Epithelial cell of proximal tubule (primary cell): ENCODE measurements at places on chromosomes 1 and 21. TPM values are rescaled to one million over a fixed set of nuclear protein-coding genes. Genes with fewer than 3 reads are reported as not detected.

DNA sequence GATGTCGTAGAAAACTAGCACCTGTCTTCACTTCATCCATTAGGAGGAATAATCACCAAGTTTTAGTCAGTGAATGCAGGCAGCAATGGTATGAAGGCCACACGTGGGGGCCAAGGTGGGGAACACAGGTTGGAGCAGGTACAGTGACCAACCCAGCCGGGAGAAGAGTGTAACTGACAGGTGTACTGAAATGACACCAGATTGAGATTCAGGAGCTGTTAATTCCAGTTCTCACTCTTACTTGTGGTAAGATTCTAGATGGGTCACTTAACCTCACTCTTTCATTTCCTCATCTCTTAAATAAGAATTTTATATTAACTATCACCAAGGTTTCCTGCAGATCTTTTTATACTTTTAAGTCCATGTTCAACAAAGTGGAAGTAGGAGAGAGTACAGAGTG lies 206.2 kb upstream of the PTBP2 start:
- no peak for DNase-seq

GRCh38 chr1:6599141-6599975 lies 3.3 kb downstream of the KLHL21 start:
- DNase-seq, result no peak

DNA sequence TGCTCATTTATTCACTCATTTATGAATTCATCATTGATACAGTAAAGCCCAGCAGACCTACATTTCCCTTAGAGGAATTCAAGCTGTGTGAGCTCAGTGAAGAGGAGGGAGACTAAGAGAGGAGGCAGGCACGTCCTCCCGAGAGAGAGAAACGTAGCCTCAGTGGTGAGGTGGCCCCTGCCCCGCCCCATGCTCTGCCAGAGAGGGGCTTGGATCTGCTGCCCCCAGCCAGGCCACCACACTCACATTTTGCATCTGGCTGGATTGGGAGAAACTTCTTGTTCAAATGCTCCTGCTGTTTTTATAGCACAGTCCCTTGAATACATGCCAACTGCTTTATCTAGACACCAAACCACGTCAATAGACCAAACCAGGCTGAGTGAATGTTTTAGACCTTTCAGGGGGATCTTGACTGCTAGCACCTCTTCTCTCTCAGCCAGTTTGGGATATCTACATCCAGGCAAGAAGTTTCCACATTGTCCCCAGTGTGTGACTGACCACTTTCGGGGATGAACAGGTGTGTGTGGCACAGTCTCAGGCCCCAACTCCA lies 67.7 kb upstream of the AJAP1 start:
- DNase-seq, result no peak

DNA sequence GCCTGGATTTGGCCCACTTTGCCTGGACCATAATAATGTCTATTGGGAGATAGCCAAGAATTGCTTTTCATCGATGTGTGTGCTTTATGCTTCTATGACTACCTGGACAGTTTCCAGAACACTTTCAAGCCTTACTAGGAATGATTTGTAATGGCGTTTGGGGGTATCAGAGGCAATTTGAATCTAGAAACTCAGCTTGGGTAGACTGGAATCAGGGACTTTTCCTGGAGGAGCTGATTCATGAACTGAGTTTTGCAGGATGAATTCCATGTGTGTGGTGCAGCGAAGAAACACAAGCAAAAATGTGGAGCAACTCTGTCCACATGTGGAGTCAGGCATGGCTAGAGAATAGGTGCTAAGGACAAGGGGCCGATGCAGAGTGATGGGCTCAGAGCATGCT lies 11.9 kb upstream of the TMEM61 start:
- no peak for DNase-seq

GRCh38 chr1:164423136-164423535 lies 135.8 kb upstream of the PBX1 start:
- no peak for DNase-seq

GRCh38 chr1:33895396-33895795 lies 31.5 kb downstream of the HMGB4 start:
- no peak for DNase-seq

- no peak for DNase-seq
These were observed 402.8 kb downstream of the PCP4 start for GRCh38 chr21:40270047-40270446.

DNA sequence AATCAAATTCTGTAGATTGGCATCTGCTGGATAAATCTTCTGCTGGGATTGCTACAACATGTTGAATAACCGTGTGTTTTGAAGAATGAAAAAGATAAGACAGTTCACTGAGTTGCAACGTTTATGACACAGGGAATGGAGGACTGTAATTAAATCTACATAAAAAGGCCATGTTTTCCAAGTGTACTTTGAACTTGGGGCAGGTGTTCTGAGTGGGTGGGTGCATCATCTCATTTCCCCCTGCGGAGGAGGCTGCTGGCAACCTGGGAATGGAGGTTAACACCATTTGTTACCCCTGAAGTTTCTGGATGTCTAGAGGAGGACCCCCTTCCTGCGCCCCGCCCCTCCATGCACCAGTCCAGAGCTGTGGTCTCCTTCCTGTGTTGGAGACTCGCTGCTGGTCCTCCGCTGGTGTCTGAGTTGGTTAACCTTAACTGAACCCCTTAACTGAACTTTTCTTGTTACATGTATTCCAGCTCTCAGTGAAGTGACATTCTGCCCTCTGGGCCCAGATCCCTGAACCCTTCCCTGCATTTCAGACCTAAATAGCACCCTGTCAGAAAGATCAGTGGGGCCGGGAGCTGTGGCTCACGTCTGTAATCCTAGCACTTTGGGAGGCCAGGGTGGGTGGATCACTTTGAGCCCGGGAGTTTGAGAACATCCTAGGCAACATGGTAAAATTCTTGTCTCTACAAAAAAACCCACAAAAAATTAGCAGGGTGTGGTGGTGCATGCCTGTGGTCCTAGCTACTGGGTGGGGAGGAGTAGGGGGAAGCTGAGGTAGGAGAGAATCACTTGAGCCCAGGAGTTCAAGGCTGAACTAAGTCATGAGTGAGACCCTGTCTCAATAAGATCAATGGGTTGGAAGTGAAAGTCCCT lies 31.8 kb downstream of the UCK2 start:
- no peak for DNase-seq

SDF4 gene
- 149 and 156 TPM in 2 replicates for total RNA-seq

DNA sequence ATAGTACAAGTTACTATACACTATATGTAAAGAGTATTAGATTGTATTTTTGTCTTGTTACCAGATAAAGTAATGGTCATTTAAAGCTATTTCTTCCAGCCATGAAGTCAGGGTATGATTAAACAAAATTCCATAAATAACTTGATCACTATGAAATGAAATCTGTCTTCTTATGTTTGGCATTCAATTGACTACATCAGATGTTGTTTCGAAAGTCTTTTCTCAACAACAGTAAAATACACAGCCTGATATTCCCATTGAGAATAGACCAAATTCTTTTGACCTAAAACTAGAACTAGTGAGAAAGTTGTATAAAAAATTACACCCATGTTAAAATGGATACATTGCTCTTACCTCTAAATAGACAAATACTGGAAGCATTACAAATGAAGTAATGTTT lies 134.6 kb upstream of the ADAMTS5 start:
- no peak for DNase-seq

MMEL1 gene
- total RNA-seq, result not detected in 2 replicates

DNA sequence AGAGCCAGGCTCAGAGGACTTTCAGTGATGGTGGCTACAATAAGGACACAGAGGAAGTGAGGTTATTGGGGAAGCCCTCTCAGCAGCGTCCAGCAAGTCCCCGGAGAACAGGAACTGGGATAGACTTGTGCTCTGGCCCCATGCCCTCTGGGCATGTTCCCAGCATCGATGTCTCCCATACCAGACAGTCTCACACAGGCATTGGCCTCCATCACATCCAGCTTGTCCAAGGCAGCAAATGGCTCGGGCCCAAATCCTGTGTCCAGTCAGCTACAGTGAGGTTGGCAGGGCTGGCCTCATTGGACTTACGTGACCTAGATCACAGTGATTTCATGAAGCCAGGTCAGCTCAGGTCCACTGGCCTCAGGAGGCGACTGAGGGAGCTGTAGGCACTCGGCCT lies 19.6 kb upstream of the TMEM54 start:
- DNase-seq, result no peak

OTUD3 gene
- total RNA-seq, result 2.6 and 3.5 TPM in 2 replicates

GRCh38 chr1:165650981-165651625 lies 20.1 kb downstream of the MGST3 start:
- DNase-seq, result no peak

DARS2 gene
- 36.3 and 39.6 TPM in 2 replicates for total RNA-seq

TMEM240 gene
- 1.6 and 1.7 TPM in 2 replicates for total RNA-seq

PPP1R12B gene
- 2.5 and 21.6 TPM in 2 replicates for total RNA-seq

- no peak for DNase-seq
These were observed 88.4 kb downstream of the DPYD start for GRCh38 chr1:97832481-97832880.

DNA sequence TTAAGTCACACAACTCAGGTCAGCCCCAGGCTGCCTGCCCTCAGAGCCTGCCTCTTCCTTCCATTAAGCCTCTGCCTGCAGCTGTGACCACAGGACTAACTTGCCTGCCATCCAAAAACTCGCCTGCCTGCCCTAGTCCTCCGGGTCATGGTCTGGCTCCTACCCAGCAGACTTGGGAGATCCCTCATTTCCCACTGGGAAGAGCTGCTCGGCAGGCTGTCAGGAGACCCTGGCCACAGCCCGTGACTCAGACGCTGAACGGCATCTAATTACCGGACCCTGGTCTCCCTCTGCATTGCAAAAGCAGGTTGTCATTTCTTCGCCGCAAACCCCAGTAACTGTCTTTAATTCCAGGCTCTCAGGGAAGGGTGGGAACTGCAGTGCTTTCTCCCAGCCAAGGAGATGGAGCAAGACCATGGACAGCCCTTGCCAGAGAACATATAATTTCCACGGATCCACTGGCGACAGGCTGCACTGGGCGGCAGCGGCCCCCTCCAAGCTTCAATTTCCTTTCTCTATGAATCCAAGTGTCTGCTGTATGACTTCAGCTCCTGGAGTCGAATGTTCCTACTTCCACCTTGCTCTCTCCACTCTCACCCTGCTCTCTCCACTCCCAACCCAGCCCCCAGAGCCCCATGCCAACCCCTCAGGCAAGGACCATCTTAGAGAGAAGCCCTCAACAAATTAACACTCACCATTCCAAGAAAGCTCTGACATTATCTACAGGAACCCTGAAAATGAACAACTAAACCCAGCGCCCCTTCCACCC lies 20.4 kb downstream of the OLFML2B start:
- peak; percentile 56 for DNase-seq

DNA sequence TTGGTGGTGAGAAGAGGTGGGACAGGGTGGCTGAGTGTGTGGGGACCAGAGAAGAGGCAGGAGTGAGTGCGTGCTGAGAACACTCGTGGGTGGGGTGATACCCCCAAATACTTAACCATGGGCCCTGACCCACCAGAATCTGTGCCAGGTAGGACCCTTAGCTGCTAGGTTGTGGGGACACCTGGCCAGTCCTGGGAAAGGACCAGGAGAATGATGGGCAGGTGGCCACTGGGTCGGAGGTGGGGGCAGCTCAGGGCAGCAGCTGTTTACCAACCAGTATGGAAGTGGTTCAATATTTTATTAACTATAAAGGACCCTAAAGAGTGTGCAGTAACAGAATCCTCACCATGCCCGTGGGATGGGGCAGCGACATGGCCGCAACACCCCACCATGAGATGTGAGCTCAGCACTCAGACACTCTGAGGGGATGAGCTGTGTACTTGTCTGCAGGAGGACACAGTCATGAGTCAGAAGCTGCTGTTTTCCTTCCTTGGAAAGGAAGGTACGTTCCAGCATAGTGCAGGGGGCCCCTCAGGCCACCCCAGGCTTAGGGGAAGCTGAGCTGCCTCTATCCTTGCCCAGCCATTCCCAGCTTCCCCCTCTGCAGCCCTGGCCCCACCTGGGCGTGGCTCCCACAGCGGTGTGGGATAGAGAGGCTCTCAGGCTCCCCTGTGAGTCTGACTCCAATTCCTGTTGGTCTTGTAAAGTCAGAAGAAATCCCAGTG lies 25.4 kb downstream of the TEX35 start:
- DNase-seq, result no peak

DNA sequence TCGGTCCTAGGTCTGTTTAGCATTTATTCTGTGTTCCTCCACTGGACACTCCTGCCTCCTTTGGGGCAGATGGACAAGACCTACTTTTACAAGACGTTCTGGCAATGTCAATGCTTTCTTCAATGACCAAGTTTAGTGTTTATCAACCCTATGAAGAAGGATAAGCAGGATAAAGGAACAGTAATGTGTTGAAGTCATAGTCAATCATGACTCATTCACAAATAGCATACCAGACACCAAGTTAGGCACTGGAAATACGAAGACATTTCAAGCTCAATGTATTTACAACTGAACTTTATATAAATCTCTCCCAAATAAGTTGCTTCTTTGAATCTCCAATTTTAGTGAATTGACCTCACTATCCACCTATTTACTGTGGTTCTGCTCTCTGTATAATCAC lies 4.8 kb upstream of the SLC35D1 start:
- DNase-seq, result no peak

DNA sequence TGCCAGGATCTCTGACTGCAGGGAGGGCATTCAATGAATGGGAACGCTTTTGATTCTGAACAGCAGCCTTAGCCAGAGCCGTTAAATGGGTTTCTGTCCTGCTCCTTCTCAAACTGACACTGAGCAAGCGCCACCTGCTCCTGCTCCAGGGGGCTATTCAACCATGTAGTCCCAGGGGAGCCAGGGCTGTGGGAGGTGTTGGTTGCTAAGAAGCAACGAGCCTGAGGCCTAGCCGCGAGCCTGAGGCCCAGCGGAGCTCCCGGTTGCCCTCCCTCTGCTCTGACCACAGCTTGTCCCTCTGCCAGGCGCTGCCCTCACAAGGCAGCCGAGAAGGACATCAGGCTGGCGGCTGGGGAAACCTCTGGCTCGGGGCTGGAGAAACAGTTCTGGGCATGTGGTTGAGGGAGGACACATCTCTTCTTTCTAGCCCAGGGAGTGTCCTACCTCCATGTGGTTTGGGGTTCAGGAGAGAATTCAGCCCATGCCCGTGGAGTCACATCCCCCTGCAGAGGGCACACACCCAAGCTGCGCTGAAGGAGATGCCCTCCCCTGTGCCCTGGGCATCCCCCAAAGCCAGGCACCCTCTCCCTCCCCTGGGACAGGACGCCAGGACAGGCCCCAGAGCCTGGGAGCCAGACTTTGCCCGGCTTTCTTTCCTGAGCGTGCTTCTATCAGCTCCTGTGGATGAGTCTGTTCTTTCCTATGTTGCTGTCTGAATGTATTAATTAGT lies 18.0 kb downstream of the PCP4 start:
- no peak for DNase-seq

DNA sequence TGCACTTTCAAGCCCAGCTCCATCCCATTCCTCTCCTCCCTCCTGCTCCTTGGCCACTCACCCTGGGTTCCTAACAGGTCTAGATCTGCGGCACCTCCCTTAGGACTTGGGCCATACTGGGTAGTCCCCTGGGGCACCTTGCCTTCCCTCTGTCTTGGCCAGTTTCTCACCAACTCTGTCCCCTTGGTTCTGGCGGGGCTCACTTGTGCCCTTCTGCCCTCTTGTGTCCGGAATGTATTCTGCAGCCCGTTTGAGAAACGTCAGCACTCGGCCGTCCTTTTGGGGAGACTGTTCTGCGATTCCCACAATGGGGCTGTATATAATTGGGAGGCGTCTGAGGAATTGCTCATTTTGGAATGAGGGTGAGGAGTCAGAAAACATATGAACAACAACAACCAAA lies 162.4 kb downstream of the ZSCAN20 start:
- no peak for DNase-seq

TMEM9 gene
- 85.1 and 126 TPM in 2 replicates for total RNA-seq
